ENCODE measurements at places on chromosomes 3 and 15. TPM values are rescaled to one million over a fixed set of nuclear protein-coding genes. Genes with fewer than 3 reads are reported as not detected.

HOMER2 gene
- total RNA-seq, result under 0.01 TPM

TAGLN3 gene
- not detected for total RNA-seq

LRRC31 gene
- total RNA-seq, result not detected

PTH1R gene
- under 0.01 TPM for total RNA-seq

SPINK8 gene
- total RNA-seq, result not detected

REC114 gene
- not detected for total RNA-seq

AMT gene
- total RNA-seq, result 0.51 TPM

MINAR1 gene
- total RNA-seq, result 0.51 TPM

ITIH1 gene
- total RNA-seq, result not detected

BRK1 gene
- 138 TPM for total RNA-seq

TRIM59 gene
- total RNA-seq, result 12.5 TPM

- DNase-seq, result no peak
Measured at GRCh38 chr3:136979204-136979603, 21.4 kb downstream of the IL20RB start.

DNA sequence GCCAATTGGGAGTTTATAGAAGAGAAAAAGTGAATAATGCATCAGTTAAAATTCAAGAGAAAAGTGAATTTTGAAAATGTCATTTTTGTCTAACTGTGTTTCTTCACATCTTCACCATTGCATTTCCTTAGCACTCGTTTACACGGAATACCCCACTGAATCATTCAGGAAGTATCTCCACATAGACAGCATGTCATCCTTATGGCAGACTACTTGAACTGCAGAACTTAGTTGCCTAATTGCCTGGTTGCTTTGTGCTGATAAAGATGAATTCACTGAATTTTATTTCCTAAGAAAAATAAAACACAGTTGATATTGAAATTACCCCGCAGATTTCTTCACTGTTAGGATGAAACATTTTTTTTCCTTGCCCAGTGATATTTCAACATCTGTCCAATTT is 627.1 kb downstream of the ROBO1 start:
- DNase-seq, result no peak

GRCh38 chr3:72446218-72447058 is 401.8 kb downstream of the SHQ1 start:
- DNase-seq, result peak; percentile 22

GRCh38 chr3:153273217-153273616 is 111.2 kb downstream of the RAP2B start:
- DNase-seq, result no peak

DNA sequence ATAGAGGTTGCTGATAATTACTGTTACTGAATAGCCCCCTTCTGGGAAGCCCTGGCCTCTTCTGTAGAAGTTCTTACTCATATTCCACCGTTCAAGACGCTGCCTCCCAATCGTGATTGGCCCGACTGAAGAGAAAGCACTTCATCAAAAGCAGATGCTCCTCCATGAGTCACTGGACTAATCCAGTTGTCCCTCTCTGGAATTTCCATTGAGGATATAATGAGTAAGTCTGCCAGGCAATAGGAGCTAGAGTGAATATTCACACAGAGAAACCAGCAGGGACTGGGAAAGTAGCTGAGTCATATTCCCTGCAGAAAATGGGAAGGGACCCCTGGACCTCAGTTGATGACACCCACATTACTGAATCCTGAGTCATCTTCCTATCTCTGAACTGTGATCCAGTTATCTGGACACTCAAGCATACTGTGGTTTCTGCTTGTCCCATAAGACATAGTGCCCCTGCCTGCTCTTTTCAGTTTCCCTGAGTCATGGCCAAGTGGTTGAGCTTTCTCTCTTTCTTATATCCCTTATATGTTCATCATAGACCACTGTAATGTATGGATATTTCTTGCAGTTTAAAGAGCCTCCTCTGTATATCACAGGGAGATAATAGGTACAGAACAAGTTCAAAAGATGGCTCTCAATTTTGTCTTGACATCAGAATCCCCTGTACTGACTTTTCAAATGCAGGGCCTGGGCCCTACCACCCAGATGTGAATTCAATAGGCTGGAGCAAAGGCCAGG is 151.2 kb upstream of the CDIN1 start:
- DNase-seq, result peak; percentile 97

GRCh38 chr3:152729906-152730305 is 105.0 kb upstream of the P2RY1 start:
- DNase-seq, result no peak

DNA sequence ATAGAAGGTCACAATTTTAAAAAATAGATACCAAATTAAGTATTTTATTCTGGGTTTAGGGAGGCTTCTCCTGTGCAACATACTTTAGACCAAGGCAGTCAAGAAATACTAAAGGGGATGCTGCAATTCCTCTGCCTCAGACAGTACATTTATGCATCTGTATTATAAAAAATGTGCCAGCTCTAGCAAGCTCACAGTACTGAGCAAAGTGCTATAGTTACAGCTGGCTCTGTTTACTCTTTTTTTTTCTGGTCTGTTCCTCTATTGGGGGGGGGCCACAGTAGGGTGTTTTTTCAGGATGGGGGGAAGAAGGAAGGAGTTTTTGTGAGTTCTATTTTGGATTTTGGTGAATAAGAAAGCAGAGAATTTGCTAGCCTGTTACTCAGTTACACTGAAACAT is 185.0 kb downstream of the TIGIT start:
- no peak for DNase-seq

GRCh38 chr3:51955893-51956770 is 951 bp downstream of the GPR62 start:
- DNase-seq, result peak; percentile 26

GRCh38 chr3:131323014-131323413 is 58.6 kb upstream of the NUDT16 start:
- no peak for DNase-seq

DNA sequence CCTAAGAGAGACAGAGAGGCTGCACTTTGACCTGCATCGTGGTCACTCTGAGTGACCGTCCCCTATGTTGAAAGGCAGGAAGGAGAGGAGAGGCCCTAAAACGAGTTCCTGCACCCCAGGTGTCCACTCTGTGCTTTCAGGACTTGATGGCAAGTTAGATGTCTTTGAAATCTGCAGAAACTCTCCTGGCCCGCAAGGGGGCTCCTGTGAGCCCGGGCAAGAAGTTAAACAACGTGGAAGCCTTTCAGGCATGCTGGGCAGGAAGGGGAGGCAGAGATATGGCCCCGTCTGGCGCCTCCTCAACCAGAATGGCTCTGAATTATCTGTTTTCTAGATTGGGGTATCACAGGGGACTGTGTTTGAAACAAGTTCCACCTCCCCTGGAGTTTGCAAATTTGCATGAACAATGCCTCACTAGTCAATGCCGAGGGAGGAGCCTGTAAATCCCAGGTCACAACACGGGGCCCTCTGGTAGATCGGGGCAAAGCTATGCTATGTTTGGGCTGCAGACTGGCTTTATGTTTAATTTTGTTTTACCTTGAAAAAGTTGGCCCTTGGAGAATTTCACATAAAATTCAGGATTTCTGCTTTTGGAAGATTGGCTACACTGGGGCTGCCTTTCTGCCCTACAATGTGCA is 9.8 kb downstream of the CTXND1 start:
- no peak for DNase-seq

GRCh38 chr3:16396202-16396601 is 117.3 kb downstream of the RFTN1 start:
- no peak for DNase-seq

- no peak for DNase-seq
Measured at GRCh38 chr3:67901681-67902080, 247.3 kb upstream of the SUCLG2 start.

DNA sequence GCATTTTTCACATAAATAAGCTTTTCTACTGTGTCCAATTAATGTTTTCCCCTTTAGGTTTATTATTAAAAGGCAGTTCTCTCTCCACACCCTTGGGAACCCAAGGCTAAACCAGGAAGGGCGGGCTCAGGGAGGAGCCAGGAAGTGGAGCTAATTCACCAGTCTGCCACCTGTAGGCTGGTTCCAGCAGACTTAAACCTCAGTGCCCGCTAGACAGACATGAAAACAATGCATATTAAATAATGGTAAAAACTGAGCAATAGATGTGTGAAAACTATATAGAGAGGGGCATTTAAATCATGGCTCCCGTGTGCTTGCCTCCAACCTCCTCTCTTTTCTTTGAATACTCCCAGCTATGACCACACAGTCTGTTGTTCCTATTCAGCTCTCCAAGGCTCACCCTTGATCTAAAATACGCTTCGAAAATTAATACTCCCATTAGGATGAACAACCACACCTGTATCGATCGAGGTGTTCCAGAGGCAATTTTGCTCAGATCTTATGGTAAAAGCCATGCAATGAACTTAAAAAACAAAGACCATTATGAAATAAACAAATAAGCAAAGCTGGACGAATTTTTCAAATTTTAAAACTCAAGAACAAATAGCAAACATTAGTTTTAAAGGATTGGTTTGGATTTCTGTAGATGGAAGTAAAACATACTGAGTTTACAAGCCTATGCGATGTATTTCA is 253.3 kb downstream of the TJP1 start:
- no peak for DNase-seq

DNA sequence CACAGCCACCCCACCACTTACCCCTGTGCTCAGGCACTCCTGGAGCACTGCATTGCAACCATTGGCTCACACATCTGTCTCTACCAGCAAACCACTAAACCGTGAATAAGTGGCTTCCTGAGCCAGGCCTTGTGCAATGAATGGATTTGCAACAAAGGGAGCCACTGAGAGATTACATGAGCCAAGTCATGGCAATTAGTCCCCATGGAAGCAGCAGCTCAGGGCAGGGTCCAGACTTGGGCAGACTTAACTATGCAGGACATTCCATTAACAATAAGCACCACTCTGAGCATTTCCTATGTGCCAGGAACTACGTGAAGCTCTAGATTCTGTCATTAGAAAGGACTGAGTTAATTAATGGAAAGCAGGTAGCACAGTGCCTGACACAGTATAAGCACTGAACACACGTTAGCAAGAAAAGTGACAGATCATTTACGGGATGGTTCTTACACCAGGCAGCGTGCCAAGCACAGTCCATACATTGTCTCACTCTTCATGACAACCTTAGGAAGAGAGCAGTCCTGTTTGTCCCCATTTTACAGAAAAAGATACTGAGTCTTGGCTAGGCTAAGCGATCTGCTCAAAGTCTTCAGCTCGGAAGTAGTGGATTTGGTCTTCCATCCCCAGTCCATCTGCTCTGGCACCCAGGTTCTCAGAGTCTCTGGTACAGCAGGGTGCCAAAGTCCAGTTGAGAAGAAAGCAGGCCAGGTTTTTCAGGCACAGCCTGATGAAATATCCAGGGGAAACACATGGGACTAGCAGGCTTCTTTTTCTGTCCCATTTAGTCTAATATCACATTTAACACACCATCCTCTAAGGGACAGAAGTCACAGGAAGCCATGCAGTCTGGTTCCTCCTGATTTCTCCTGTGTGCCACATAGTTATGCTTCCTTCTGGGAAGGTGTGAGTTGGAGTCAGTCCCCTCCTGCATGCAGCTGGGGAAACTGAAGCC is 44.1 kb downstream of the LIPC start:
- DNase-seq, result peak; percentile 97

- no peak for DNase-seq
Measured at GRCh38 chr3:124821356-124821755, 65.8 kb downstream of the ITGB5 start.

DNA sequence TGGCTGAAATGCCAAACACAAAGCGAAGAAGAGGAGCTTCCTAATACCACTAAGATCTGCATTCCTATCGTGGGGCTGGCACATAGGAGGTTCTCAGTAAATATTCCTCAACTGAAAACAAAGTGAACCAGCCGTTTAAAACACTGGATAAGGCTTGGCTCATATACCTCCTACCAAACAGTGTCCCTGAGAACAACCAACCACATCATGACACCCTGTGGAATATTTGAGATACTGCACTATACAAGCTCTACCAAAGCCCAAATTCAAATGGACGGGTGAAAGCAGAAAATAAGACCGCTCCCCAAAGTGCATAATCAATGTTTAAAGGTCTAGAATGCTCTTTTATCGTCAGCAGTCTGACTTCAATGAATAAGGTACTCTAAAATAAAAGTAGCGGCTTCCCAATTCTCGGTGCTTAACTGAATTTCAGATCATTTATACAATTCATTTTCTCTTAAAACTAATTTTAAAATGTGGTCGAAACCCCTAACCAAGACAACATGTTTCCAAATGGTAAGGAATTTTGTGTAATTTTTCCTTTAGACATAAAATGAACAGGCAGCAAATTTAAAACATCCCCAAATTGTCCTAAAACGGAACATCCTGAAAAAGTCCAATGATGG is 425.8 kb downstream of the ERC2 start:
- DNase-seq, result peak; percentile 0

DNA sequence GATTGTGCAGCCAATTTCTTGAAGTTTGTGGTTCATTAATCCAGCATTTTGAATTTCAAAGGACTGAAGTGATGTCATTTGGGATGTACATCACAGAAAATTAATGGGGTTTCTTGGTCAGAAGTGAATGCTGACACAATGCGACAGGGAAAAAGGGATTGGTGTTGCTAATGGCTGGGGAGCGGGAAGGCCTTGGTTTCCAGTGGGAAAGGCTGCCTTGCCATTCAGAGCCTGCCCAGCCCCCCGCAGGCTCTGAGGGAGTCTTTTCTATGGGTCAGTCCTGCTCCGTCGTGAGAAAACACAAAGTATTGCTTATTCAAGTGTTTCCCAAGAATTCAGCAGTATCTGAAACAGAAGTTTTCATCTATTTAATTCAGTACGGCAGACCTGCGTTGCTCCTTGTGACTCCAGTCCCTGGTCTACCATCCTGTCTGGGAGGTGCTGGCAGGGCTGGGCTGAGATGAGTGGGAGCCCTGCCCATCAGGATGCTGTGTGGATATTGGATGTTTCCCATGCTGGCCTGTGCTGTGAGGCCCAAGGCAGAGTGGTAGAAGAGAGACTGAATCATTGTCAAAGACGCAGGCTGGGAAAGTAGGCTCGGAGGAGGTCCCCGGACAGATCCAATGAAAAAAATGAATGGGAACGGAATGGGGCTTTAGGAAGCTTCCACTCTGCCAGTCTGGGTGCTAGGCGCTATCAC is 111.2 kb upstream of the KLHL25 start:
- no peak for DNase-seq

DNA sequence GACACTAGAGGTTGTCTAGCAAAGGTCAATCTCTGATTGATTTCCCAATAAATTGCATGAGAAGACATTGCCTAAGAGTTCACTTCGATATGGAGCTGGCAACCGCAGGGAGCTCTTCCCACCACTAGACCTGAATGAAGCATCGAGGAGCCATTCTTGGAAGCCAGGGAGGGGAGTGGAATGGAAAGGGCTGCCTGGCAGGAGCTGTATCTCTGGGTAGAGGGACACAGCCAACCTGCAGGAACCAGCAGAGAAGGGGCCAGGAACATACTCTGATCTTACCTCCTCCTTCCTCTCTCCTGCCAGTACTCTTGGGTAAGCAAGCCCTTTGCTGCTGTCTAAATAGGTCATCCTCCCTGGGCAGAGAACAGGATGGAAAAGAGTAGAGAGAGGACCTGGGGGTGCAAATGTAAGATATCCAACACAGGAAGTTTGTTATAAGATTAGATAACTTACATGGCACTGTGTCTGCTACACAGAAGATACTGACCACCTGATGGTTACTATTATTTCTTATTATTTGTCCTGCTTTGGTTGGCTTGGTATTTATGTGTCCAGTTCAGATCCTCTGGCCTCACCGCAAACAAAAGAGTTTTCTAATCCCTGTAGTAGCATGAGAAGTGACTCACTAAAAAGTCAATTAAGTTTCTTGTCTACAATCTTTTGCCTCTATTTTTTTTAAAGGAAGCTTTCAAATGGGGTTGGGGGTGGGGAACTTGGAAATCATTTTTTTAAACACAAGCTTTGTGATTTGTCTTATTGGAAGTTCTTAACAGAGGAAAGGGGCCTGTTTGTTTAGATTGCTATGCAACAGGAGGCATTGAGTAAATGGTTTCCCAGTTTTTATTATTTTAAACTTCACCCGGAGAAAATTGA is 156.7 kb upstream of the TSC22D2 start:
- no peak for DNase-seq

Data from dermis microvascular lymphatic vessel endothelial cell (primary cell).